ENCODE measurements at places on chromosomes 7 and 10.

- no peak for DNase-seq
Measured at GRCh38 chr10:130364631-130365411, 228.6 kb downstream of the GLRX3 start.

DNA sequence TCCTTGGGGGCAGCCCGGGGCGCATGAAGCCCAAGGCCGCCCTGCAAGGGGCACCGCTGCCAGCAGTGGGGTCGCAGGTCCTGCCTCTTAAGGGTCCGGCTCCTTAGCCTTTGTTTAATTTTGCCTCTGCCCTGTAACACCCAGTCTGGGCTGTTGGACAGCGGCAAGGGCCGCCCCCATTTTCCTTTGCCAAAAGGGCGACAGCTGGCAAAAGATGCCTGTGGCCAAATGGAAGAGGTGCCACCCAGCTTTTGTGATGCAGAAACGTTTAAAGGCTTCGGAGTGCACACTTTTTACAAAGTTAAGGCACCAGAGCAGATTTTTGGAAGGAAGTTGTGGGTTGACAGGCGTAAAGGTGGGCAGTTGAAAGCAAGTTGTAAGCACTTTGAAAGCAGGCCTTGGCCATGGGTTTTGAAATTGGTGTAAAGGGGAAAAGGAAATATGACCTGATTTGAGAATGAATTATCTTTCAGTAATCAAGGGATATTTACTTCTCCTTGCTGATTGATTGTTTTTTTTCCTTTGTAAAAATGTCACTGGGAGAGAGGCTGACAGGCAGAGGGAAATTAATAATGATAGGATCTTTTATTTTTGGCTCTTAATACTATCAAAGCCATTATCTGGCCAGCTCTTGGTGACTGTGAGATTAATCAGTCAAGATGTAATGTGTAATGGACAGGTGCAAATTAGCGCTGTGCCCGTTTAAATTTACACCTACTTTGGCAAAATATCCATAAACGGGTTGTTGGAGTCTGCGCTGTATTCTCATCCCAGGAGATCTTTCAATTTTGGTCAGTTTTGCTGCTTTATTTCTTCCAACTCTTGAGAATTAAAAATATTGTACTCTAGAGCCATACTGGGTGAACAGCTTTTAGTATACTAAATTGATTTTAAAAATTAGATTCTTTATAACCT is 1.2 kb downstream of the CASD1 start:
- peak; percentile 17 for DNase-seq

DNA sequence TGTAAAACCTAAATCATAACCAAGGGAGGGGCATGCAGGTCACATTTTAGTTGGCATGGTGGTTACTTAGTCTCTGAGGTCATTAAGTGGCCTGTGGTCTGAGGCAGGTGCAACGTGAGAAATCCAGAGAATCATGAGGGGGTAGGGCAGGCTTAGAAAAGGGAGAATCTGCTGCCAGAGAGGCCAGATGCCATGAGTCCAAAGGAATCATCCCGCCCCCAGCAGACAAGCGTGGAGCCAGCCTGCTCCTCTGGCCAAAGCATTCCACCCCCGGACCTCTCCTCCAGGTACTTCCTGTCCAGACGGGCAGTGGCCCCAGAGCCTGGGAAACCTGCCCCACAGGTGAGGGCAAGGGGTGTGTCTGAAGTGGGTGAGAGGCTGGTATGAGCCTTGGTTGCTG is 196.4 kb upstream of the ZNF32 start:
- no peak for DNase-seq

DNA sequence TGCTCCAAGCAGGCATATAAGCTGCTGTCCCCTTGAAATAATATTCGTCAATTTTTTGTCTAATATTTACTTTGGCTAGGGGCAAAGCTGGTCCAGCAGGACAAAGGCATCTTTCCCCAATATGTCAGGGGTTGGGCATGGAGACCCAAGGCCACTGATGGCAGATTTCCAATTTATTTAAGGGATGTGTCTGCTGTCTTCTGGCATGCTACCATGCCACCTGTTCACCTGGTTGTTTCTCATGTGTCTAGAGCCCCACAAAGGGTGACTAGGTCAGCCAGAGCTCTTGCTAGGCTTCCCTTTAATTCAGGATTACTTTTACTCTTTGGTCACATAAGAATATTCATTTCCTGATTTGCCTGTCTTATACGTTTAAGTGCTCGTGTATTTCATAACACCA is 22.1 kb upstream of the SYPL1 start:
- DNase-seq, result no peak

DNA sequence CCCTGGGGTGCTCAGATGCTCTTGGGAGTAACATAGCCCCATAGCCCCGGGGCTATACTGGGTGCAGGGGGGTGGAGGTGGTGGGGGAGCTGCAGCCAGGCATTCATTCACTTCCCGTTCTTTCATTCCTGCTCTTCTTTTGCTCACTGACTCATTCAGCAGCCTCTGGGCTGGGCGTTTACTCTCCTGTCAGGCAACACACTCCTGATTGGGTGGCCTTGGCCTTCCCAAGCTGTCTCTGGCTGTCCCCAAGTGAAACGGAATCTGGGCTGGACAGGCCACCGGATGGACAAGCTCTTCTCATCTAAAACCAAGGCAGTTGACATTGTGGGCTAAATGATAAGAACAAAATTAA is 34.6 kb downstream of the CHST3 start:
- DNase-seq, result no peak

DNA sequence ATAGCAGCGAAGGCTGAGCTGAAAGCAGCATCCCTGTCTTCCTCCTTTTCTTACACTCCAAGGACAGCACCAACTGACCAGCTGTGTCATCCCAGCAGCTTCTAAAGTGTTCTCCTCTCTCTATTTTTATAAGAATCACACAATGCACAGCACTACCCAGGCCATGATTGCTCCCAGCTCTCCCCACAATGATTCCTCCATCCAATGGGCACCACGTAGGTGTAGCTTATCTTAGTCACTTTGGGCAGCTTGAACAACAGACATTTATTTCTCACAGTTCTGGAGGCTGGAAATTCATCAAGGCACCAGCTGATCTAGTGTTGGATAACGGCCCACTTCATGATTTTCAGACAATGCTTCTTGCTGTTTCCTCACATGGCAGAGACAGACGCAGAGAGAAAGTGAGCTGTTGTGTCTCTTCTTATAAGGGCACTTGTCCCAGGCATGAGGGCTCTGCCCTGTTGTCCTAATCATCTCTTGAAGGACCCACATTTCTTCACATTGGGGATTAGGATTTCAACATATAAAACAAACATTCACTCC is 92.0 kb upstream of the CDC14C start:
- no peak for DNase-seq

GRCh38 chr7:49928787-49929186 is 155.3 kb downstream of the VWC2 start:
- no peak for DNase-seq

GRCh38 chr10:32501906-32502305 is 56.0 kb downstream of the CCDC7 start:
- no peak for DNase-seq

- no peak for DNase-seq
Measured at GRCh38 chr10:91598211-91598977, 34.5 kb downstream of the PPP1R3C start.

GRCh38 chr10:88647061-88647615 is 17.1 kb upstream of the LIPF start:
- DNase-seq, result no peak

DNA sequence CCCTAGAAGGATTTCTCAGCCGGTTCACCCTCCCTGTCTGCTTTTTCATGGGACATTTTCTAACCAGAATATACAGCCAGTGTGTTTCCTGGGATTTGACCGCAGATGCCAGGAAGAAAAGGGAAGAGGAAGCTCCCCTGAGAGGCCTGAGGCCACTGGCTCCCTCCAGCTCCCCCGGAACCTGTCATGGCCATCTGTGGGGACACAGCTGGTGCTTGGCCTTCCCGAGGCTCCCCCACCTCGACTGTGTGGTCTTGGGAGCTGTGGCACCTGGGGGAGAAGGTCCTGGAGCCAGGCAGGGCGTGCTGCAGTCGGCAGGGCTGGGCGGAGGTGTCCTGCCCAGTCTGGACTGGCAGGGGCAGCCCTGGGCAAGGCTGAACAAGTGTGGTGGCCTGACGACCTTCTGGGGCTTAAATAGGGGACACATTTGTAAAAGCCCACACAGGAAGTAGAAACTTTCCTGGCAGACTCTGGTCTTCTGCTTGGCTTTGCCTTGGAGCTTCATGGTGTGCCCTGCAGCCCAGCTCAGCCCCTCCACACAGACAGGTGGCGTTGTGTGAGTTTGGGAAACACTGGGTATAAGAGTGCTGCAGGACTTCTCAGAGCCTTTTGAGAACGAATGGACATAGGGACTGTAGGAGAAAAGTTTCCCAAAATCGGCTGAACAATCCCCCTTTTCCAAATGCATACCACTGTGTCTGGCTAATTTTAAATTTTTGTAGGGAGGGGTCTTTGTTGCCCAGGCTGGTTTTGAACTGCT is 6.8 kb downstream of the BRI3 start:
- DNase-seq, result no peak

- no peak for DNase-seq
Measured at GRCh38 chr10:17585016-17585415, 32.2 kb downstream of the HACD1 start.

- no peak for DNase-seq
Measured at GRCh38 chr10:110323503-110323902, 18.8 kb upstream of the SMNDC1 start.

GRCh38 chr10:34507217-34507616 is 307.9 kb downstream of the PARD3 start:
- DNase-seq, result no peak

GRCh38 chr7:55502124-55502857 is 70.0 kb downstream of the VOPP1 start:
- no peak for DNase-seq

DNA sequence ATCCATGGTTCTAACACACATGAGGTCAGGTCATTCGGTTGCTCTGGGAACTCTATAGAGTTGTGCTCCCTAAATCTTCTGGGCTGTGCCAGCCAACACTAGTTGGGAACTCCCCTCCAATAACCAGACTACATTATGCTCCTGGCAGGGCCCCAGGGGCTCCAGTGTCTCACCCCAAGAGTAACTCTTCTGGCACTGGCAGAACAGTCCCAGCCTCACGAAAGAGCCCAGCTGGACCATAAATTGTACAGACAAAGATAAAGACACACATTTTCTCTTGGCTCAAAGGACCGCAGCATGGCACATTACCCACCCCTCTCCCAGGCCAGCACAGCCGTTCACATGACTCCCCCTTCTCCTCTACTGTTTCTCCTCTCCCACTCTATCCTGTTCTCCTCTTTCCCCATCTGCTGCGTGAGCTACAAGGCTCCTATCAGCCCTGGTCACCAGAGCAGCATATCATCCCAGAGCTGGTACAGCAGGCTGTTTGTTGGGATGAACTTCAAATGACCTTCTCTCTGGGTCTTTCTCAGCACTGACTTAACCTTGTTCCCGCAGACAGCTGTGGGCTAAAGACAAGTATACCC is 230.6 kb downstream of the PLXNA4 start:
- no peak for DNase-seq

DNA sequence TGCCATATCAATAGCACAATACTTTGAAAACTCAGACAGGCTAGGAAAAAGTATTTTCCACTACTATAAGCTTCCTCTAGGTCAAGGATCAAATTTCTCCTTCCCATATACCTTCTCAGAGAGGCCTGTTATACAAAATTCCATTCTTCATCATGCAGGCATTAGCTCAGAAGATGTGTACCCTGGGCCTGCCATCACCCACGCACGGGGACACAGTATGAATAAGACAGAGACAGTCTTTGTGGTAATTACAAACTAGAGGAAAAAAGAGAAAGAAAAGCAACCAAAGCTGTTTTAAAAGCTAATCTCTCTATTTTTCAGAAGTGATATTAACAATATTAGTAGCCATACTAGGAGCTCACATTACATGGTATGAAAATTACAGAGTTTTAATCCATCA is 236.8 kb upstream of the AOAH start:
- DNase-seq, result no peak

GRCh38 chr7:158710651-158711102 is 6.1 kb upstream of the NCAPG2 start:
- peak; percentile 70 for DNase-seq

DNA sequence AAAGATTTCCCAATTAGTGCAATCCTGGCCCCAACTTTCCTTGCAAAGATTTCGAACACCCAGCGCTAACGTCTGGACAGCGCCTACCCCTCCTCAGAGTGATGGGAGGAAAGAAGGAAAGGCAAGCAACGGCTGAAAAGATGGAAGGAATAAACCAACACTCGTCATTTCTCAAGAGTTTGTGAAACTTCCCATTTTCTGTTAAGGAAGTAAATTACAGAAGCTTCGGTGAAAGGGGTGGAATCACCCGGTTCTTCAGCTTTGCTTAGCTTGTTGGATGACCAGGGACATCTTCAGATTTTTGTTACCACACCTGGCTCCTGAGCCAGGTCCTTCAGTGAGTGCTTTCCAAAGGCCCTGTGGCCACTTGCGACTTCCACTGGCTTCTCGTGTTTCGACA is 313.1 kb downstream of the SKIDA1 start:
- no peak for DNase-seq

DNA sequence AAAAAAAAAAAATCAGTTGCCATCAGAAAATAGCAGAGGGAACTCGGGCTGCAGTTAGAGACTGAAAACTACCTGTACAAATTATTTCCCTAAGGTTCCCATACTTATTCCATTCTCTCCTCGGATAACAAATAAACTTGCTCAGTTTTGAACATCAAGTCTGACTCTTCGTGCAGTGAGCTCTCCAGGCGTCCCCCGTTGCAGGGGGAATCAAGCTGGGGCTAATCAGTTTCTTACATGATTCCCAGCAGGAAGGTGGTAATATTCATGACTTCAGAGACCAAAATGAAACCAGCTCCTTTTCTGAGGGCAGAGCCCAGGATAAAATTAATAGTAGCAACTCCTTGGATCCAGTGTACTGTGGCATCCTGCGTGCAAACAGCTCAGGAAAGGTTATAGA is 135.3 kb downstream of the FRMD4A start:
- DNase-seq, result no peak

DNA sequence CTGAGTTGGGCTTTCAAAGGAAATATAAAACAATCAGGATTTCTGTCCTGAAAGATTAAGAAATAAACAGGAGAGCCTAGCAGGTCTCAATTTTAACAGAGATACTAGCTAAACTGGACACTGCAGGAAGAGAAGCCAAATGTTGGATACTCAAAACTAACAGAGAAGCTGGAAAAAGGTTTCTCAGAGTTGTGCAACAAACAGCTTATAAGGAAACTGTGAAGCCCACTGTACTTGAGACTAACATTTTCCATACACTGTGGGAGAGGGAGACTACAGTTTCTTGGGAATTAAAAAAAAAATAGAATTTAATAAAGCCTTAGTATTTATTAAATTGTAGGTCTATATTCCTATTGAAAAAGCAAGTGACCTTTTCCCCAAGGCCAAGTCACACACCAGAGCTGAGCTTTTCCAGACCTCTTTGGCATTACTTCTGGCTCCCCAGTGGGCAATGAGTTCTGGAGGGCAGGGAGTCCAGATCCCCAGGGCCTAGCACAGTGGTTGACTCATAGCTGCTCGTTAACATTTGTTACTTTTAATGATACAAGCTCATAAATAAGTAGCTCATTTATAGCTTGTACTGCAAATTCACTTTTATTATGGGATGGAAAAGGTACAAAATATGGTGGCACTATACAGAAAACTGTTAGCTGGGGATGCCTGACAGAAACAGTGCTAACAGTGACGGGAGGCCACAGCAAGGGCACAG is 68.3 kb downstream of the MINDY3 start:
- no peak for DNase-seq

Measured in CD4-positive, alpha-beta T cell treated with Interleukin-4 for 1 hour (primary cell).